ENCODE measurements at places on chromosomes 12 and 14.

DNA sequence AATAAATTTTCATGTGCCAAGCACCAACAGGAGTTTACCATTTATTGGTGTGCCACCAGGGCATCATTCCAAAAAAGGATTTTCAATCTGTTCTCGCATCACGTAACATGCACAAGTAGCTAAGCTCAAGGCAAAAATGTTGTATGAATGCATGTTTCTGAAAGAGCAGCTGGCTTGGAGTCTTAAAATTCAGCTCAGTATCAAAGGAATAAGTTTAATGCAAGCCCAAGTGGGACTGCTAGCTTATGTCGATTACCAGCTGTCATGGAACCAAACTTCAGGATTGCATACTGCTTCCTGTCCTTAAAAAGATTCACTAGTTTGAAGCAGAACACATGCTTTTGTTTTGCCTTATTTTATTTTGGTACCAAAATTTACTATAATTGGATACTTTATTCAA lies 437.0 kb downstream of the FSCB start:
- no peak for DNase-seq

DNA sequence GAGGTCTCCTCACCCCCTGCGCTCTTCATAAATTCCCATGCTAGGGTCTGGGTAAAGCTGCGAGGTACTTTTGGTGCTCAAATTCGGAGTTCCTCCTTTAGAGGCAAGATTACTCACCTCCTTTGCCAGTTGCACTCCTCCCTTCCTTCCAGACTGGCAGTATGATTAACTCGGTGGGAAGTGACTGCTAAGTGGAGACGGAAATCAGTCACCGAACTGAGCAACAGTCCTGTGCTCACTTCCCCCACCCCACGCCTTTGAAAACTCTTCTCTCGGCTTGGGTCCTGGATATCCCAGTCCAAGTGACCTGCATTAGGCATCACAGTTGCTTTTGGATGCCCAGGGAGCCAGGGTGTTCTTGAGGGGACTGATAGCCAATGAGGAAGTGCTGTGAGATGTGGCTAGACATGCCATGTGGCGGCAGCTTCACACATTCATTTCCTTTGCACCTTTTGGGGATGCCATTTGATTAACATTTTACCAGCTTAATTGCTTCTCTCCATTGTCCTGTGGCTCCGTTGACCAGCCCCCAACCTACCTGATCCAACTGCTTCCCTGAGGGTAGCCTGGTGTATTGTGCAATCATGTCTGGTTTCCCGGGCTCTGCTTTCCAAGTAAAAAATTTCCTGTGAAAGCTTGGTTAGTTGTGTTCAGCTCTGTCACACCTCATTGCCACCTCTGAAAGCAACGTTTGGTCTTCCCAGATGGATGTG lies 840 bp downstream of the PNP start:
- DNase-seq = peak; percentile 43

DNA sequence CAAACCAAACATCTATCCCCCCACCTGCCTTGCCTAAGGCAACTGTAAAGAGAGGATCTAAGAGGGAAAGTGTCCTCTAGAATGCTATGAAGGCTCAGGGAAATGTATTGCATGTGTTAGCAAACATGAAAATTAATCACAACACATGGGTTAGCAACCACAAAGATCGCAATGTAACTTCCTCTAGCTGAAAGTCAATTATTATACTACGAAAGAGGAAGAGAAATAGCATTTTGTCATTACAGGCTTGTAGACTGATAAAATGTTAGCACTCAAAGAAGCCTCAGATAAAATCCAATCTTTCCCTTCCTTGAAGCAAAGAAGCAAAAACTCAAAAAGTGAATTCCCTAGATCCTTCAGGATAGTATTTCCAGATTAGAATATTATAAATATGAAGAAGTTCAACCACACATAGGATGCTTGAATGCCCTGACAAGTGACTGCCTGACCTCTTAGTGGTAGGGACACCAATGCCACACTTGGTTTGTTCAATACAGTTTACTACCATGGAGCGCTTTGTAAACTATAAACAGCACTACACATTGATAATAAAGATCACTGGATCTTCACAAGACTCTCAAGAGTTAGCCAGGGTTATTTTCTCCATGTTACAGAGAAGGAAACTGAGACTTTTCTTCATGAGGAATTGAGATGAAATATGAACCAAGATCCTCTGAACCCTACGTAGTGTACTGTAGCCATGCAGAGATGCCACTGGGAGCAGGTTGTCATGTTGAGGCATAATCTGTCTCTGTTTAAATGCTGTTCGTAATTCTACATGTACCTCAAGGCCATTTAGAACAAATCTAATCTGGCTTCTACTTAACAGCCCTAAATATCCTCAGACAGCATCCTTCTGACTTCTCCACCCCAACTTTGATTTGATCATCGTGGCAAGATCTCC lies 100.7 kb downstream of the ITPR2 start:
- DNase-seq = no peak

GRCh38 chr14:39342768-39343167 lies 89.5 kb downstream of the FBXO33 start:
- no peak for DNase-seq

GRCh38 chr14:34833549-34834523 lies 41.3 kb downstream of the BAZ1A start:
- DNase-seq = no peak

- peak; percentile 32 for DNase-seq
These were observed 160.6 kb downstream of the MYRFL start for GRCh38 chr12:69985656-69986055.

GRCh38 chr12:26080911-26081310 lies 43.9 kb downstream of the BHLHE41 start:
- DNase-seq = no peak

- no peak for DNase-seq
These were observed 2.3 kb downstream of the TCP11L2 start for GRCh38 chr12:106304797-106305196.

GRCh38 chr14:101820283-101820798 lies 58.8 kb downstream of the PPP2R5C start:
- DNase-seq = no peak

- DNase-seq = peak; percentile 23
These were observed 13.5 kb downstream of the CPSF2 start for GRCh38 chr14:92135269-92135668.

DNA sequence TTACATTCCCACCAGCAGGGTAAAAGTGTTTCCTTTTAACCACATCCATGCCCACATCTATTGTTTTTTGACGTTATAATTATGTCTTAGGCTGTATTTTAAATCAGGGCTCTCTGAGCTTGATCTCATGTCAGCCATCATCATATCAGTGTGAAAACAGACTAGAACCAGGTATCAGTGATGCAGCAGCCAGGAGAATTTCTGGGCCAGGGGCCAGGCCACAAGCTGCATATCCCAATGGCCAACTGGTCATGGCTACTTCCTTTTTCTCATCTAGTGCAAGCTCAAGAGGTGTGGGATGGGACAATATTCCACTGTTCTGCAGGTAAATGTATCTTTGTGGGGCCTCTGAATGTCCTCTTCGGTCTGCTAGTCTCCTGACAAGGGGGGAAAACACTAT lies 125.1 kb downstream of the CRADD start:
- no peak for DNase-seq

DNA sequence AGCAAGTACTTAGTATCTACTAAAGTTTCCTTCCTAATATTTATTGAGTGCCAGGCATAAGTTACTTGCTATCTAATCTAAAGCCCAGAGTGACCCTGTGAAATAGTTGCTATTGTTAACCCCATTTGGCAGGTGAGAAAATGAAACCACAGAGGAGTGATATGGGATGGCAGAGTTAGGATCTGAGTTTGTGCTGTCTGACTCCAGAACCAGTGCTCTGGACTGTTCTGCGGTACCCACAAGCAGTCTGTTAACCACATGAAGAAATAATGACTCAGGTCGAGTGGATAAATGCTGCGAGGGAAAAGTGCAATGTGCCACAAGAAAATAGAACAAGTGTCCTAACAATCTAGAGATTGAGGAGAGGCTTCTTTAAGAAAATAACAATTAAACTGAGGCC lies 60.7 kb upstream of the GZMB start:
- no peak for DNase-seq

Data from H4 (cell line).